ENCODE measurements at places on chromosomes 2 and 18.

DNA sequence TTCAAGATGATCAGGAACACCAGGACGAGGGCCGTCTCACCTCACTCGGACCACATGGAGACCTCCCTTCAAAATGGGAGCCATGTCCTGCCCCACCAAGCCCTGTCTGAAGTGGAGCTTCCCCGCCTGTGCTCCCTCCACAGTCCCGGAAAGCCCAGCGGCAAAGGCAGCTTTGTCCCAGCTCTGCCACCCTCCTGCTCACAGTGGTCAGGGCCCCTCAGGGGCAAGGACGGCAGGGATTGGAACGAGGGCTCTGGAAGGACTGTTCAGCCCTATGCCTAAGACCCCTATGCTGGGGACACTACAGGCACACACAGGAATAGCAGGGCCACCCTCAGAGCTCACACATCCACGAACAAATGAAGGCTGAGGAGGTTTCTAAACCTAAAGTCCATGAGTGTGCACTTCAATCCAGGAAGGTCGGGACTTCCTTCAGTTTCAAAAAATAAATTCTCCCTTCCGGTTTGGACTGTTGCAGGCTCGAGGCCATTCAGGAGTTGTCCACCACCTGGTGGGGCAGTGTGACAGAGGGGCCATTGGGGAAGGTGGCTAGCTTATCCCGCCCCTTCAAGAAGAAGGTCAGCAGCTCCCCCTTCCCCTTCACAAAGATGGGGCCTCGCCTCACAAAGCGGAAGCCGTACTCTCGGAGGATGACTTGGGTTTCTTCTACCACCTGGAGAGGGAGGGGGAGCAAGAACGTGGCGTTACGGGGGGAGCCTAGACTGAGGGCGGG lies 26.4 kb downstream of the CENPO start:
- no peak for DNase-seq
- no peaks in the 10 kb centered on the region for H3K27me3 ChIP-seq
- peaks cover 10% of the 10 kb centered on the region for H3K4me1 ChIP-seq
- peaks cover 60% of the 10 kb centered on the region for H3K36me3 ChIP-seq

DNA sequence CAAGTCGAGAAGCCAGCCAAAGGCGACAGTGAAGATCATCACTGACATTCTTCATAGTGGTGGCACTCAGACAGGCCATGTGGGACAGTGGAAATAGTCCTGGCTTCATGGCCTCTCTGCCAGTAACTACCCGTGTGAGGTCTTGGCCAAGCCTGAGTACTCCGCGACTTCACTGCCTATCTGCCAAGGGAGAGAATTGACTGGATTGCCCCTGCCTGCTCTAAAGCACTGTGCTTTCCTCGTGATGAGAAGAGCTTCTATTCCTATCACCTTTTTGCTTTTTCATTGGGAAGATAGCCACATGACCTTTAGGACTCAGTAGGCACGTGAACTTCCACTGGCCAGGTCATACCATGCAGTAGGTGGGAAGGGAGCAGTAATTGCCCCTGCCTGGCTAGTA lies 239.3 kb downstream of the HAUS1 start:
- no peak overlapping the region for H3K27ac ChIP-seq
- H3K4me1 ChIP-seq: peaks cover 27% of the 10 kb centered on the region
- peaks cover 22% of the 10 kb centered on the region for H3K36me3 ChIP-seq

GRCh38 chr2:68274022-68274421 lies 21.7 kb upstream of the PPP3R1 start:
- H3K27ac ChIP-seq: no peak overlapping the region
- H3K4me1 ChIP-seq: no peaks in the 10 kb centered on the region

DNA sequence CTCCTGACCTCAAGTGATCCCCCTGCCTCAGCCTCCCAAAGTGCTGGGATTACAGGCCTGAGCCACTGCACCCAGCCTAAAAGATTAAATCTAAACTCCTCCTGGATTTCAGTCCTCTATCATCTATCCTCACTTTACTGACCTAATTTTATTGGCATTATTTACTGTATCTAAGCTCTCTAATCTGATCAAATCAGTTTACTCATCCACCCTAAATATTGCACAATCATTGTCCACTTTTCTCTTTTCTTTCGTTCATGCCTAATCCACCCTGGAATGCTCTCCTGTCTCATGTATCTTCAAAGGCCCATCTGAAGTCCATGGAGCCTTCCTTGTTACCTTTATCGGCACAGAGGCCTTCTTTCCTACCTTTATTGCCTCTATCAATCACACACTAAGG lies 31.6 kb upstream of the GPR155 start:
- H3K27me3 ChIP-seq: no peaks in the 10 kb centered on the region
- DNase-seq: no peak
- no peaks in the 10 kb centered on the region for H3K4me1 ChIP-seq
- H3K27ac ChIP-seq: no peak overlapping the region
- H3K4me3 ChIP-seq: no peak overlapping the region
- no peaks in the 10 kb centered on the region for H3K36me3 ChIP-seq

GRCh38 chr2:242051463-242051862 lies 181.9 kb downstream of the RTP5 start:
- peaks cover 21% of the 10 kb centered on the region for H3K27me3 ChIP-seq
- H3K36me3 ChIP-seq: no peaks in the 10 kb centered on the region
- no peak for DNase-seq

- H3K27me3 ChIP-seq: no peaks in the 10 kb centered on the region
- no peak overlapping the region for H3K4me3 ChIP-seq
- no peak for DNase-seq
- no peak overlapping the region for H3K27ac ChIP-seq
- no peaks in the 10 kb centered on the region for H3K4me1 ChIP-seq
These were observed 283.3 kb upstream of the THUMPD2 start for GRCh38 chr2:40062381-40062780.
